ENCODE measurements at places on chromosomes 5 and 9.
A peak's percentile ranks its signal among the peaks of the same experiment; 100 is the strongest.

- no peak for DNase-seq
Measured at GRCh38 chr9:19781240-19781639, 7.6 kb downstream of the SLC24A2 start.

DNA sequence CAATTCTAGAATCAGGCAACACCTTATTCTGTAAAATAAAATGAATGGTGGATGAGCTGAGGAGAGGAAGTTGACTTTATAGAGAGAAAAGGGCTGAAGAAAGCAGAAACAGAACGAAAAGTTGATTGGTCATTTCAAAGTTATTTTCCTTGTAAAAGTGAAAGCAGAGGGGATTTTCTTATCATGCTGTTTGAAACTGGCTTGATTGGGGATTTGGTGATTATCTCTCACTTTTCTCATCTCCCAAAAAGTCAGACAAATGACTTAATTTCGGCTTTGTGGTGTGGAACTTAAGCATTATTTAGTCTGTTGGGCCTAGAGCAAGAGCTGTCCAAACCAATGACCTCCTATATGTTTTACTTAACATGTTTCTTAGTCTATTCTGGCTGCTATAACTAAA is 60.5 kb upstream of the ITGA2 start:
- DNase-seq = no peak

- no peak for DNase-seq
Measured at GRCh38 chr5:62431735-62432620, 19.4 kb downstream of the IPO11 start.

- DNase-seq = no peak
Measured at GRCh38 chr5:150144246-150144801, 11.3 kb downstream of the PDGFRB start.

GRCh38 chr9:88974641-88975040 is 16.6 kb upstream of the S1PR3 start:
- no peak for DNase-seq

- DNase-seq = no peak
Measured at GRCh38 chr5:139805545-139805944, 9.9 kb downstream of the PSD2 start.

GRCh38 chr5:72817671-72818266 is 1.3 kb downstream of the TNPO1 start:
- DNase-seq = no peak

GRCh38 chr9:124863371-124863871 is 1.5 kb downstream of the ARPC5L start:
- DNase-seq = no peak

DNA sequence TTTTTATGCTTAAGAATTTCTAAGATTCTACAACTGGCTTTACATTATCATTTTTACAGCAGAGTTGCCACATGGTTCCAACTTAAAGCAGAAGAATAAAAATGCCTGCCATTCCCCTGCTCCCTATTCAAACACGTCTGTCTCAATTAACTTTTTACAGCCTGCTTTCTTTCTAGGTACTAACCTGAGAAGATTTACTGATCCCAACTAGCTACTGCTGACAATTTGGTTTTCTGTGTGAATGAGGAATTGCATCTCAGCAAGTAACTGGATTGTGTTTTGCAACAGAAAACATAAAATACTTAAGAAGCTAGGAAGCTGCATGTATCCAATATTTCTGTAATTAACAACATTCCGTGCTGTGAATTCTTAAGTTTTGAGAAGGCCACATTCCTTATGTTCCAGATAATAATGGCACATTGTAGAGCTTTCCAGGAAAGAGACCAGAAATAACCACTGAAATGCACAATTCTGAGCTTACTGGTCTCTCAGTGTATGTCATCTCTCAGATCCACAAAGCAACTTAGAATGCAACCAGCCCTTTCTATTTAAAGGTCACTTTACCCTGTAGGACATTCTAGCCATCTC is 306.8 kb upstream of the NMUR2 start:
- no peak for DNase-seq

DNA sequence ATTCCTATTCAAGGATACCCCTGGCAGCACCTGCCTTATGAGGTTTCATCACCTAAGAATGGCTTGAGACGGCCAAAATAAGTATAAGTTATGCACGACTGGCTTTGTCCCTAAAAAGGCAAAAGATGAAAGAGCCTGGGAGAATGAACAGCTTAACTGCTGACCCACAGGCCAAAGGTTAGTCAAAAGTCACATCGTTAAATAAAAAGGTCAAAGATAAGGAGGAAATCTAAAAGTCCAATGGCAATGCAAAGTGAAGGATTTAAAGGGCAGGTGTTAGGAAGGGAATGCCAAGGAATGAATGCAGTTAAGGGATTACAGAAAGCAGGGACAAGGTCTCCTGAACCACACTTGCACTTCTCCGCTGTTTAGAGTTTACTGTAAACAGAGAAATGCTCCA is 5.6 kb downstream of the TAL2 start:
- DNase-seq = no peak

GRCh38 chr5:172870291-172870714 is 36.3 kb downstream of the ERGIC1 start:
- DNase-seq = no peak

- DNase-seq = no peak
Measured at GRCh38 chr9:129655696-129656095, 9.8 kb upstream of the PRRX2 start.

- no peak for DNase-seq
Measured at GRCh38 chr5:144386315-144386714, 215.6 kb downstream of the KCTD16 start.

DNA sequence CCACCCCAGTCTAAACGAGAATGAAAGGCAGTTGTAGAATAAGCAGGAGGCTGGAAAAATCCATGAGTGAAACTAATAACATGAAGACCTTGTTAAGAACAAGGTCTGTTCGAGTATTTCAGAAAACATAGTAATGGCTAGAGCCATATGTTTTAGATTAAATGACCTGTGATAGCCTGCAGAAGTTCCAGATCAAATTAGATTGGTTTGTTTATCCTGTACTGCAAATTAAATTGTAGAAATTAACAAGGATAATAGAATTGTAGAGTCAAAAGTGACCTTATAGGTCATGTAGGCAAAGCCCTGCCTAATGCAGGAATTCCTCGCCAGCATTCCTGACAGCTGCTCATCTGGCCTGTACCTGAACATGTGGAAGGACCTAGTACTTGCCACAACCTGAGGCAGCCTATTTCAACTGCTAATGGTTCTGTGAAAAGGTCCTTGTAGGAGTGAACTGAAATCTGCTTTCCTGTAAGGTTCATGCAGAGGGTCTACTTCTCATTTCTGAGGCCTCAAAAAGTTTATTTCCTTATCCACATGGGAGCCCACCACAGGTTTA is 17.2 kb downstream of the LIX1 start:
- DNase-seq = no peak

DNA sequence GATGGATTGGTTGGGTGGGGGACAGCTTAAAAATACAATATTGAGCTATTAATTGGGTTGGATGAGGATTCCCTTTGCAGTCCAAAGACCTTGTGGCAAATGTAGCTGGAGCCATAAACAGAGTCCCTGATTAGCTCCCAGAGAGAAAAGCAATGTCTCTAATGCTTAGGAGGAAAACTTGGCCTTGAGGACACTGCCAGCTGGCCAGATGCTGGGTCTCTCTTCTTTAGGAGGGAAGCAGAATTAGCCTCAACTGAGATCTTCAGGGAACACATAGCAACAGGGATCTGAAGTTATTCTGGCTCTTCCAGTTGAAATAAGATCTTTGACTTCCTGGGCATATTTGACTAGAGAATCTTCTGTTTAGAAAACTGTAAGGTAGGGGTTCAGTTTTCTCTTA is 121.7 kb upstream of the WWC1 start:
- DNase-seq = no peak

DNA sequence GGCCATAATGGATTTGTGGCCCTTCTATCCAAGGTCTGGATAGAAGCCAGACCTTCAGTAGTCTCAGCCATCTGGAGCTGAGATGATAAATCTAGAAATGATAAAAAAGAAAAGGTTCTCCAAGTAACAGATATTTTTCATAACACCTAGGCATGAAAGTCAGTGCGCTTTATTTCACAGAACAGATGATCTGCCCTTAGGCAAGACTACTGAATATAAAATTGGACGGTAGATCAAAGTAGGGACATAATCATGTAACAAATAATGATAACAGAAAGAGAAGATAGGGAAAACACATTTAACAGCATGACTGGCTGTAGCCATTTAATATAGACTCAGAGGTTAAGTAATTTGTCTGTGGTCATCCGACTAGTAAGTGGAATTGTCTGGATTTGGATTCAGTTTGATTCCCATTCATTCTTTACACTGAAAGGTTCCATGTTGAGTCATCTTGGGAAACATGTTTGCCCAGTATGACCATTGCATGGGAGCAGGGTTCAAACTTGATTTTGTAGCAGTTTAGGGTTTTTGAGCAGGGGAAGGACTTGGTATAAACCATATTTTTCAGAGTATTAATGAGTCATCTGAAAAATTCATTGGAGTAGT is 4.1 kb upstream of the CAVIN4 start:
- DNase-seq = no peak

GRCh38 chr5:97148288-97148687 is 5.9 kb upstream of the LIX1 start:
- no peak for DNase-seq

GRCh38 chr5:22896152-22896551 is 43.0 kb upstream of the CDH12 start:
- DNase-seq = no peak

- no peak for DNase-seq
Measured at GRCh38 chr5:96284727-96285389, 148.2 kb downstream of the PCSK1 start.

DNA sequence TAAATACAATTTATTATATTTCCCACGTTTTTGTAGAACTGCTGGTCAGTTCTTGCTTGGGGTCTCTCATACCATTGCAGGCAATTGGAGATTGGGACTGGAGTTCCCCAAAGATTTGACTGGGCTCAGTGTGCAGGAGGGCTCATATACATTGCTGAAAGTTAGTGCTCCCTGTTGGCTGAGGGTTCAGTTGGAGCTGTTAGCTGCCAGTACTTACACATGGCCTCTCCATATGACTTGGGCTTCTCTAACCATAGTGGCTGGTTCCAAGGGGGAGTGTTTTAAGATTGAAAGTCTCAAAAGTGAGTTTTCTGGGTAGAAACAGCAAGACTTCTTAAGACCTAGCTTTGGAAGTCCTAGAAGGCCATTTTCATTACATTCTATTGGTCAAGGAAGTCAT is 102.9 kb downstream of the MAN2A1 start:
- DNase-seq = no peak

DNA sequence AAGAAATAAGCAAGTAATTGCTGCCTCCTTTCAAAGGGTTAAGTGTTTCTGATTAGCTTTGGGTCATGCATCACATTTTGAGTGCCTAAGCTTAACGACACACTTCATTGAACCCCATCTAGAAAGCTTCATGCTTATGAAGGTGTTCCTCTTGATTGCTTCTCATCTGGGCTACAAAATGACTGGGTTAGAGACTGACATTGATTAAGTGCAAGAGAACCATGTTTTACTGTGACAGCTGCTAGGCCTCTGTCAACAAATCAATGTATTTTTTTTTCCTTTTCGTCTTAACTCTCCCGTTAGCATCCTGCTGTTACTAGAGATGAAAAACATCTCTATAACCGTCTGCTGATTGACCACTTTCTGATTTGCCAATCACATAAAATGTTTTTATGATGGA is 725.0 kb downstream of the TLE1 start:
- no peak for DNase-seq

- no peak for DNase-seq
Measured at GRCh38 chr5:121745407-121745806, 106.3 kb upstream of the FTMT start.

- DNase-seq = no peak
Measured at GRCh38 chr5:96919754-96920197, 16.1 kb upstream of the LNPEP start.

DNA sequence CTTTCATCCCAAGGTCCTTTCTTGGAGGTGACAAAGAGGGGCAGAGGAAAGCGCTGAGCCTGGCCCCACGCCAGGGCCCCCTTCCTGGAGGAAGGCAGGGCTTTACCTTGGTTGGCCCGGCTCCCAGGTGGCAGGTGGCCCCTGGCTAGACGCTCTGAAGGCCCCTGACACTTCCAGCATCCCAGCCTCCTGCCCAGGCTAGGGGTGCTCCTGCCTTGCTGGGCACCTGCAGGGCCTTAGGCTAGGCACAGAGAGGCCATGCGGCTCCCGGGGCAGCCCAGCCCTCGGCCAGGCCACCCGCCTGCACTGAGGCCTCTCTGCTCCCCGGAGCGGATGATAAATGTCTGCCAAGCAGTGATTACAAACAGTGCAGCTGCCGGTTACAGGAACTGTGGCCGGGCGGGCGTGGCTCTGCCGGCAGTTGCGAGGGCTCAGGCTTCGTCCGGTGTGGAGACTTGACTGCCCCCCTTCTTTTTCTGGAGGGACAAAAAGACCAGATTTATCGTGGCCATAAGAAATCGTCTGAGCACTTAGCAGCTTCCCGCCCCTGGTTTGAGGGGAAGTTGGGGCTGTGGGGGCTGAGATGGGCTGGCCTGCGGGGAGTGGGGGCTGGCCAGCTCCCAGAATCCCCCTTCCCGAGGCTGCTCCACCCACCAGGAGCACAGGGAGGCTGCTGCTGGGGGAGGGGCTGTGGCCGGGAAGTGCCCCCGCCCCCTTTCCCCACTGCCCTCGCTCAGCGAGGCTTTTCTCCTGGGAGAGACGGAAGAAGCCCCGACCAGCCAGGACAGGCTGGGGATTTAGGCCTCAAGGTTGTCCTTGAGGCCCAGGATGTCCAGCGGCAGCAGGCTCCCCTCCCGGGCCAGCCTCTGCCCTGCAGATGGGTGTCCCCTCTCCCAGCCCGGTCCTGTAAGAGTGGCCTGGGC is 31.6 kb upstream of the UBAC1 start:
- DNase-seq = peak; percentile 71
